Sigmoid colon (tissue), 7 donors: ENCODE measurements at places on chromosomes 7 and 10. TPM values are rescaled to one million over a fixed set of nuclear protein-coding genes. Genes with fewer than 3 reads are reported as not detected.

DNA sequence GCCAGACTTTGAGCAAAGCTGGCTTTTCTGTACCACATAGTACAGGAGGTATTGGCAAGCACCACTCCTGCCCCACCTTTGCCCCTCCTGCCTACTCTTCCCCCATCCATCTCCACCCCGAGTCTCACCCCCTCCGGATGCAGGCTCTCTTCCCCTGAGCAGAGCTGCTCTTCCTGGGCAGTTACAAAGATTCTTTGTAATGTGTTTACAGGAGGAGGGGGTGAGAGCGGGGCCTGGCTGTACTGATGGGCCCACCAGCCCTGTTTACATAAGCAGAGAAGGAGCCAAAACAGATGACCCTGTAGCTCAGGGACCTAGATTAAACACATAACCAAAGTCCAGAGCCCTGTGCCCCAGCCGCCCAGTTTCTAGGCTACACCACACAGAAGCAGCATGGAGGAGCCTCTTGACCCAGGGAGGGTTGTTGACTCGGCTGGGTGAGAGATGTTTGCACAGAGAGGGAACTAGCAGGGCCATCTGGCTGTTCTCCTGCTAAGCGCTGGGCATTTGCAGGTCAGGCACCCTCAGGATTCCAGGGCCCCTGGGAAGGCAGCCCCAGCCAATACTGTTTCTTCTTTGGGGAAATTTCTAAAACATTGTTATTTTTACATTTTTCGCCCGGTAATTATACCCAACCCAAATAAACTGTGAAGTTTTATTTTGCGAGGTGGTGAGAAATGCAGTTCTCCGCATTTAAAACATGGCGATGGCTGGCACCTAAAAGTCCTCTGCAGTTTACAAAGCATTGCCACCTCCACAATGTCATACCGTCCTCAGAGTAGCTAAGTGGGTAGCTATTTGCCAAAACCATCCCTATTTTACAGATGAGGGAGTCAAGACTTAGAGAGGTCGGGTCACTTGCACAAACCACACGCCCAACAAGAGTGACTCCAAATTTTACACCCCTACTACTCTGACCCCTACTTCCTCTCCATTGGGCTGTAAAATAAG is 11.4 kb upstream of the ZKSCAN1 start:
- DNase-seq = peak; percentile 25

- no peak for DNase-seq
Observed at GRCh38 chr7:151086802-151087244, 548 bp downstream of the AGAP3 start.

GRCh38 chr7:73518470-73518869 is 3.6 kb downstream of the BAZ1B start:
- DNase-seq = no peak

Gene PIK3AP1
- 9.7 TPM for total RNA-seq

GRCh38 chr10:52951824-52952223 is 179.2 kb upstream of the MBL2 start:
- no peak for DNase-seq

DNA sequence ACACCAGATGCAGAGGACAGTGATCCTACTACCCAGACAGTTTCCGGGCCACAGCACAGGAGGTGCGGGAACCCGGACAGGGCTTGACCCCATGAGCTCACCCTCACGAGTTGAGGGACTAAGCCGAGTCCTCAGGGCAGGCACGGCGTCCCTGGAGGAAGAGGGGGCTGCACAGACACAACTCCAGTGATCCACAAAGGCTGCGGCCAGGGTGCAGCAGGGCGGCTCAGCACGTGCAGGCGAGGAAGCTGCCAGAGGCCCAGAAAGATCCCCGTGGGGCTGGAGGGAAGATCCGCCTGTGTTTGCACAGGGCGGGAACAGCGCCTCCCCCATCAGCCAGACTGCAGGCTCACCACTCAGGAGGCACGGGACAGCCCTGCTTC is 45.9 kb upstream of the TMEM72 start:
- peak; percentile 78 for DNase-seq

GRCh38 chr7:75048435-75049379 is 24.9 kb downstream of the RCC1L start:
- DNase-seq = no peak

GRCh38 chr10:61329854-61330253 is 123.3 kb downstream of the TMEM26 start:
- no peak for DNase-seq

Gene PHKG1
- 5.6 TPM for total RNA-seq

- no peak for DNase-seq
Observed at GRCh38 chr7:116214921-116215320, 4.6 kb downstream of the TES start.

- no peak for DNase-seq
Observed at GRCh38 chr7:31957756-31958155, 112.5 kb downstream of the PDE1C start.

DNA sequence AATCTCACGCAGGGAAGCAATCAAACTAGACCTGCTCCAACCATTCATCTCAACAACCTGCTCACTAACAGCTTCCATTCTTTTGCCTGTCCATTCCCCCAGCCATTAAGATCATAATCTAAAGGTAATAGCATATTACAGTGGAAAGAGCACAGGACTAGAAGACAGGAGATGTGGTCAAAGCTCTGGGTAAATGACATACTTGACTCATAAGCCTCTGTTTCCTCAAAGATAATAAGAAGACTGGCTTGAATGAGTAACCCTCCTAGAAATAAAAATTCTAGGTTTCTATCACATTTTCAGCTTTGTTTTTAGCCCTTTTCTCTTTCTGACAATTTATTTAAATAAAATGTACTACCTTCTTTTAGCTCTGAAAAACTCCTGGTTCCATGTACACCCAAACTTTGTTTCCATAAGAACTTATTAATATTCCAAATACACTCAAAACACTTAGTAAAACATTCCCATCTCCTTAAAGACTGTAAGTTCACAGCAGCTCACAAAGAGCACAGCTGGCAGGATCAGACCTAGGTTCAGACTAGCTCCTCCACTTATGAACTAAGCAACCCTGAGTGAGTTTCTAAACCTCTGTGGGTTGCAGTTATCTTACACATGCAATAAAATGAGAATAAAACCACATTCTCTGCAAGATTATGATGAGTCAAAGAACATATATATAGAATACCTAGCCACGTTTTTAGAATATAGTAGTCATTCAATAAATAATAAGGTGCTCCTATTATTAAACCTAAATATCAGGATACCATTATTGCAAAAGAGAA is 11.6 kb downstream of the FAM204A start:
- no peak for DNase-seq

DNA sequence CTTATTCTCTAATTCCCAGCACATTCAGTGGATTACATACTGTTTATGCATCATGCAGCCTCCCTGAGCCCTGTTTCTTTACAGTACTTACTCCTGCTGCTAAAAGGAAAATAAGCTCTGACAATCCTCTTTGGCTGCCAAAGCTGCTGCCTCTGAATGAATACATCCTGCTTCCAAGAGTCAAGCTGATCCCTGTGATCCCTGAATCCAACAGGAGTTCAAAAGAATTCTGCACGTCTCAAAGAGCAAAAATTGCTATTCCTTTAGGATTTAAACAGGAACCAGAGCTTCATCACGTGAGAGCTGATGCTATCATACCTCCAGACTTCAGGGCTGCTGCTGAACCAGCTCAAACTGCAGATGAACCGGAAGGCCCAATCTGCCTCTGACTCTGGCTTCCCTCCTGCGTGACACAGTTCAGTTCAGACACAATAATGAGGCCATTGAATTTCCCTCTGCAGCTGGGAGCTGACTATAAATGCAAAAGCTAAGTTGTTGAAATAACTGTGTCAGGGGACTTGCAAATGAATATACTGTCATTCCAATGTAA is 851.0 kb upstream of the PHF14 start:
- no peak for DNase-seq

DNA sequence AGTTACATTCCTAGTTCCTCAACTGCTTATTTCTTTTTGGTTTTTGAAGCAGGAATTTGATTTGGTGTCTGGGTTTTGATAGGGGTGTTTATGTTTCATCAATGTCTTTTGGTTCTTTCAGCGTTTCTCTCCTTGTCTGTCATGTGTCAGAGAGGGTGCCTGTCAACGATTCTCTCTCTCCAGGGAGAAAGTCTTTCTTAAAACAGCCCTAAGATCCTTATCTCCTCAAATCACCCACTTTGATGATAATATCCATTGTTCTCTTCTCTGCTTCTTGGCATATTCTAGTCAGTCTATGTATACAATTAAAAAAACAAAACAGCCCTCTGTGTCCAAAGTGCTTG is 77.2 kb downstream of the TCF7L2 start:
- no peak for DNase-seq

GRCh38 chr10:73439605-73440312 is 6.4 kb upstream of the MSS51 start:
- DNase-seq = no peak

GRCh38 chr10:100519311-100520051 is at the start of gene SEC31B:
SEC31B (minus strand) TSS chr10:100519861; CDS start chr10:100516952, 2,909 bp downstream.
- no peak for DNase-seq

Gene PTN
- 40.0 TPM for total RNA-seq

- no peak for DNase-seq
Observed at GRCh38 chr7:47634273-47634672, 52.4 kb upstream of the TNS3 start.

GRCh38 chr10:51860257-51860656 is 160.9 kb upstream of the CSTF2T start:
- peak; percentile 63 for DNase-seq

Gene STN1
- 16.0 TPM for total RNA-seq

- DNase-seq = no peak
Observed at GRCh38 chr10:63204667-63205391, 71.7 kb downstream of the NRBF2 start.

DNA sequence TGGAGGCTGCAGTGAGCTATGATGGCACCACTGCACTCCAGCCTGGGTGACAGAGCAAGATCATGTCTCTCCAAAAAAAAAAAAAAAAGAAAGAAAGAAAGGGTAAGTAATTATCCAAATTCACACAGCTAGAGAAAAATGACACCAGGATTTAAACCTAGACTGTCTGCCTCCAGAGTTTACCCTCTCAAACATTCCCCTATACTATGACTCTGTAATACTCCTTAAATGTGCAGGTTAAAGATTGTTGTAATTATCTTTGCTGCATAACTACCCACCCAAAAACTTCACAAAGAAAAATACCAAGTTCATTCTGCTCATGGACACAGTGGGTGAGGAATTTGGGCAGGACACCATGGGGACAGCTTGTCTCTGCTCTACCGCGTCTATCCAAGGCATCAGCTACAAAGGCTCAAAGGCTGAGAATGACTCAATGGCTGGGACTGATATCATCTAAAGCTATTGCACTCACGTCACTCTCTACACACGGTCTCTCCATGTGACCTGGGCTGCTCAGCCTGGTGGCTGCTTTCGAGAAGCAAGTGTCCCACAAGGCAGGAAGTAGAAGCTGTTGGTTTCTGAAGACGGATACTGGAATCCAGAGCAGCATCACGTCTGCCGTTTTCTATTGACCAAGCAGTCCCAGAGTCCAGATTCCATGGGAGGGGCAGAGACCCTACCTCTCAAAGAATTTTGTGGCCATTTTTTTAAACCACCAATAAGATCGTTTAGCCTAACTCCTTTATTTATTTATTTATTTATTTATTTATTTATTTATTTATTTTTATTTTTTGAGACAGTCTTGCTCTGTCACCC is 185.7 kb upstream of the AUTS2 start:
- no peak for DNase-seq

DNA sequence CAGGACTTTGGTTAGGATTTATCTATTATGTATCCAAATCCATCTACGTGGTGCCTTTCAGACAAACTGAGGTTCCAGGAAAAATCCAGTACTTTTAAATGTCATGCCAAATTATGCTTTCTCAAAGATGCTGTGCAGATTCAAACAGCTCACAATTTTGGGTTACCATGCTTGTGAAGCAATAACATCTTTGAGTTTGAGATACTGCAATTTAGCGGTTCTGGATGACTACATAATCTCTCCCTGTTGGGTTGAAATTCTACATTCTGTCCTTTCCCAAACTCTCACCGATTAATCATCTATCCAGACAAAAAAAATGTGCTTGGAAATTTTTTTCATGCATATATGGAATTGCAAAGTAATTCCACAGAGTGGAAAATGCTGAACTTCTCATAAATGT is 3.5 kb downstream of the RHOBTB1 start:
- no peak for DNase-seq

Gene MALSU1
- 94.0 TPM for total RNA-seq

Gene PPP1R17
- total RNA-seq = not detected

- no peak for DNase-seq
Observed at GRCh38 chr7:133115596-133115995, 33.7 kb upstream of the CHCHD3 start.

Gene AOC1
- total RNA-seq = 1.4 TPM

GRCh38 chr10:93032105-93032808 is 28.3 kb upstream of the CYP26C1 start:
- DNase-seq = no peak

DNA sequence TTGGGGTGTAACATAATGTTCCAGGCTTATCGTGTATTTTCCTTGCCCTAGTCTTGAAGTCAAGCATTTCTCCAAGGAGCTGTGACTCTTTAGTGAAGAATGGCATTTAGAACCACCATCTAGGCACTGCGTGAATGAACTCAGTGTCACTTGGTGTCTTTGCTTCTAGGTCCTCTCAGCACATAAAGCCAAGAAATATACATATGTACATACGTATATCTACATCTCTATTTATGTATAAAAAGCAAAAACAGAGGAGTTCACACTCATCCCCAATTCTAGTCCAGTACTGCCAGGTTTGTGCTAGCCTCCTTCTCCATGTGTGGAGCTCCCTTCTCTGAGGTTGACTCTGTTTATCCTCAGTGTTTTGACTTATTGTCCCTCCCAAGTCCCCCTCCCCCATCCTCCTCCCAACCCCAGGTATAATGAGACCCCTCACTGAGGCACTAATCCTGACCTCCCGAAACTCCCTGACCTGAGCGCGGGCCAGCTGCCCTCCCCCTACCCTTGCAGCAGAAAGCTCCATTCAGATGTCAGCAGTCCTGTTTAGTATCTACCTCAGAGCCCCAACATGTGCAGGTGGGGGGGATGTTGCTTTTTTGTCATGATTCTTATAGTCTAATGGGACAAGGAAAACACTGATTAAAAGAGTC is 61.5 kb downstream of the GDI2 start:
- no peak for DNase-seq

Gene CYP26A1
- total RNA-seq = not detected

Gene GOLGA7B
- 0.16 TPM for total RNA-seq

- DNase-seq = no peak
Observed at GRCh38 chr10:132776186-132776585, 9.8 kb downstream of the NKX6-2 start.

DNA sequence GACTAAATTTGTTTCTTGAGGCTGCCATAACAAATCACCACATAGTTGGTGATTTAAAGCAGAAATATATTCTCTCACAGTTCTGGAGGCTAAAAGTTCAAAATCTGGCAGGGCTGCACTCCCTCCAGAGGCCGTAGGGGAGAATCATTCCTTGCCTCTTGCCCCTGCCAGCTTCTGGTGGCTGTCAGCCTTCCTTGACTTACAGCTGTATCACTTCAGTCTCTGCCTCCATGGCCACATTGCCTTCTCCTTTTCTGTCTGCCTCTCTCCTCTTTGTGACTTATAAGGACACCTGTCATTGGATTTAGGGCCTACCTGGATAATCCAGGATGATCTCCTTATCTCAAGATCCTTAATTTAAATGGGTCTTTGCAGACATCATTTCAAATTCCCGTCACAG is 5.8 kb upstream of the LRRC4 start:
- DNase-seq = no peak
